Glutamatergic neuron (in vitro differentiated cells): ENCODE measurements at places on chromosomes 16 and 17. TPM values are rescaled to one million over a fixed set of nuclear protein-coding genes. Genes with fewer than 3 reads are reported as not detected.
A peak's percentile ranks its signal among the peaks of the same experiment; 100 is the strongest.

DNA sequence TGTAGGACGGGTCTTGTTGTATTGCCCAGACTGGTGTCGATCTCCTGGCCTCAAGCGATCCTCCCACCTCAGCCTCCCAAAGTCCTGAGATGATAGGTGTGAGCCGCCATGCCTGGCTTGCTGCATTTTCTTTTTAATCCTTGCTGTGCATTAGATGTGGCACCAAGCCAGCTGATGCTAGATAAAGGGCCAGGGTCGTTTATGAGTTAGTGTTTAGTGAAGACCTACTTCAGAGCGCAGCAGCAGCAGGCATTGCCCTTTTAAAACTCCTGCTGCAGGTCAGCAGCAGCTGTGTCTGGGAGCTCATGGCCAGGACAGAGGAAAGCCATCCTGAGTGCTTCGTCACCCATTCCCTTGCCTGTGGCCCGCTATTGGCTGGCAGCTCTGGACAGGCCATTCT, 237.3 kb downstream of the CCDC182 start:
- H3K4me1 ChIP-seq: peaks cover 54% of the 10 kb centered on the region
- no peak overlapping the region for H3K4me3 ChIP-seq
- peaks cover 4% of the 10 kb centered on the region for H3K36me3 ChIP-seq
- H3K27me3 ChIP-seq: peaks cover 2% of the 10 kb centered on the region
- H3K27ac ChIP-seq: peak overlapping the region; percentile 46
- DNase-seq: no peak

- no peak overlapping the region for H3K27ac ChIP-seq
- H3K27me3 ChIP-seq: no peaks in the 10 kb centered on the region
- H3K4me3 ChIP-seq: no peak overlapping the region
- no peak for DNase-seq
Measured at GRCh38 chr17:46742565-46743270, 75.8 kb downstream of the WNT3 start.

DNA sequence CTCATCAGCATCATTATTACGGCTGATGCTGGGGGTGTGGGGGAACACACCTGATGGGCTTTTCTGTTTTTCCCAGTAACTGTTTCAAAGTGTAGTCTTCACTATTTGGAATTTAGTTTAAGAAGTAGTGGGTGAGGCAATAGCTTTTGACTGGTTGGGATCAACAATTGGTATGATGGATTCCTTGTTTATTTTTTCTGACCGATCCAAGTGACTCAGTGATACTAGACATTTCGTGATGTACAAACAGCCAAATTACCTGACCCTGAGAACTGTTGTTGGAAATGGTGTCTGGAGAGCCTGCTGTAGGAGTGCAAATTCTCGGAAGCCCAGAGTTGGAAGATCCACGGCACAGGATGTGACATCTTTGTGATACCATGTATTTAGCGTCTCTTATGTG, 204.2 kb downstream of the PRKCA start:
- no peak for DNase-seq
- no peak overlapping the region for H3K27ac ChIP-seq
- no peaks in the 10 kb centered on the region for H3K27me3 ChIP-seq
- H3K36me3 ChIP-seq: no peaks in the 10 kb centered on the region

DNA sequence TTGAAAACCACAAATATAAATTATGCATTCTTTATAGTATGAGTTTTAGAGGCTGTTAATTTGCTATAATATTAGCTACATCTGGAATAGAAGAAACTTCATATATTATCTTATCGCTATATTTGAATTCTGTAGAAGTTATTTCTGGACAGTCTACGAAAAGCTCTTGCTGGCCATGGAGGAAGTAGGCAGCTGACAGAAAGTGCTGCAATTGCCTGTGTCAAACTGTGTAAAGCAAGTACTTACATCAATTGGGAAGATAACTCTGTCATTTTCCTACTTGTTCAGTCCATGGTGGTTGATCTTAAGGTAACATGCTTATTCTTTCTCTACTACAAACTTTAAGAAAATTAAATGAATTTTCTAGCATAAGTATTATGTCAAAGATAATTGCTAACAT, 96.8 kb downstream of the OMG start:
- H3K4me1 ChIP-seq: no peaks in the 10 kb centered on the region
- no peak overlapping the region for H3K4me3 ChIP-seq
- no peaks in the 10 kb centered on the region for H3K27me3 ChIP-seq
- DNase-seq: no peak

DNA sequence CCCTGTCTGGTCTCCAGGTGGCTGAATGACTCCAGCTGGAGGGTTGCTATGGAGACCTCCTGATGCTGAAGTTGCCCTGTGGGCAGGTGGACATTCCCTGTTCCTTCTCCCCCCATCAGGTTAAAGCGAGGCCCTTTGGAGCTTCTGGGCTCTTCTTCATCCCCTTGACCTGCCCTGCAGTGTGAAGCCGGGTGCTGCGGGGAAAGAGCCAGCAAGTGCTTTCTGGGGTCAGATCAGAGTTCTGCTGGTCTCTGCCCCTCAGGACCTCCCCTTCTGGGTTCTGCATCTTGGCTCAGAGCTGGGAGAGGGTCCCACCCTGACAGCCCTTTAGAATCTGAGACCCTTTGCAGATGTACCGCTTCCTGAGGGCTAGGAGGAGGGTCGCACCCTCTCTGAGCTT, 25.1 kb downstream of the NKD1 start:
- H3K27me3 ChIP-seq: peaks cover 5% of the 10 kb centered on the region
- H3K4me3 ChIP-seq: no peak overlapping the region
- H3K27ac ChIP-seq: no peak overlapping the region
- peaks cover 5% of the 10 kb centered on the region for H3K36me3 ChIP-seq
- DNase-seq: no peak

The ARL17A gene
- total RNA-seq: 16.5 TPM

The PRSS21 gene
- total RNA-seq: not detected
